ENCODE measurements at places on chromosomes 16 and 17.

DNA sequence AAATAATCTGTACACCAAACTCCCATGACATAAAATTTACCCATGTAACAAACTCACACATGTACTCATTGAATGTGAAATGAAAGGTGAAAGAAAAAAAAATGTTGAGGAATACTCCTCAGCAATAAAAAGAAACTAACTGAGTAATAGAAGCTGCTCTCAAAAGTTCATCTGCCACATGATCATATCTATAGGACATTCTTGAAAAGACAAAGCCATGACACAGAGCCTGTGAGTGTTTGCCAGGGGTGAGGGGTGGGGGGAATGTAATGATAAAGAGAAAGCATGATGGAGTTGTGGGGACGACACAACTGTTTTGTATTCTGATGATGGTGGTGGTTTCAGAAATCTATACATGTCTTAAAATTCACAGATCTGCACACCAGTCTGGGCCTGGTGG, 52.2 kb upstream of the TMC5 start:
- H3K4me3 ChIP-seq: no peak overlapping the region
- H3K27me3 ChIP-seq: peaks cover 2% of the 10 kb centered on the region
- no peak overlapping the region for H3K27ac ChIP-seq
- H3K4me1 ChIP-seq: no peaks in the 10 kb centered on the region
- H3K36me3 ChIP-seq: no peaks in the 10 kb centered on the region
- DNase-seq: no peak

GRCh38 chr17:77853191-77853977, 105.1 kb upstream of the TNRC6C start:
- H3K4me3 ChIP-seq: no peak overlapping the region
- no peak for DNase-seq
- H3K27me3 ChIP-seq: no peaks in the 10 kb centered on the region
- no peak overlapping the region for H3K27ac ChIP-seq
- H3K36me3 ChIP-seq: no peaks in the 10 kb centered on the region

DNA sequence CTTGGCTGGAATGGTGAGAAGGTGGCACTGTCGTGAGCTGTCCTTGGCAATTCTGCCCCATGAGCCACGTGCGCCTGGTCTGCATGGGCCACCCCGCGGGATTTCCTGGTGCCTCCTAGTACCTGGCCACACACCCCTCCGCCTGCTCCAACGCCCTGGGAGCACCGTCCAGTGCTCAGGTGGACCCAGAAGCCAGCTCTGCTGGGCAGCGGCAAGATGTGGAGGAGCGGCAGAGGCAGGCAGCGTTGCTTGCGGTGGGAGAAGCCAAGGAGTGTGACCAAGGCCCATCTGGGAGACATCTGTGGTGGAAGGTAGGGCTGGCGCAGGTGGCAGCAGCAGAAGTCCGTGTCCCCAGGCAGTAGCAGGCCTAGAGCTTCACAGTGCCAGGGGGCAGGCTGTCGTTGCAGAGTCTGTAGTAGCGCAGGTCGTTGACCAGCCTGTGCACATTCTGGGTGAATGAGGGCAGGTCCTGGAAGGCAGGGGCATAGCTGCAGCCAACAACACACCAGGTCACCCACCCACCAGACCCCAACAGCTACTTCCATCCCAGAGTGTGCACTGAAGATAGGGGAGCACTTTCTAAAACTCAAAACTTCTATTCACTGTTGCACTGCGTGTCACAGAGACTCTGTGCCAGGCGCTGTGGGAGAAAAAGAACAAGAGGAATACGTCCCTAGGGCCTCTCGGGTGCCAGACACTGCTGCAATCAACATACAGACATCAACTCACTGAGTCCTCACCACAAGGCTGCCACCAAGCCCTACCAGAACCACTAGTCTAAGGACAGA, 34.9 kb upstream of the GSG1L start:
- no peaks in the 10 kb centered on the region for H3K4me1 ChIP-seq
- H3K36me3 ChIP-seq: peaks cover 77% of the 10 kb centered on the region
- no peak overlapping the region for H3K27ac ChIP-seq

DNA sequence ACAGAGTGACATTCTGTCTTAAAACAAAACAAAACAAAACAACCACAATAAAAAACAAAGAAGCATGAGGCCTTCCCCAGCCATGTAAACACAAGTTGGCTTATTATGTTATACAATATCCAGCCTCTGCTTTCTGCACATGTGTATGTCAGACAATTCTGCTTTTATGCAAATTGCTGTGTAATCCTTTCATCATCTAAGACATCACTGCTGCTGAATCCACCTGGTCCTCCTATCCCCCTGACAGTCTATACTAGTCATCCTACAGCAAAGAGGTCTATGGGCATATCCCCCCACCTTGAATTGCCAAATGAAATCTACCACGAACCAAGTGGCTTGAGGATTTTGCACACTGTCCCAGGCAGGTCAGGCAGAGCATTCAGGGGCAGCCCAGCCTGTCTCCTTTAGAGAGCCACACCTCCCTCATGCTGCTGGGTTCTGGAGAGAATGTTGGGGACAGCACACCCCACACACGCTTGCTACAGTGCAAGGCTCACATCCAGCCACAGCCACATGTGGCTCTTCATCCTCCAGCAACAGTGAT, 339.6 kb upstream of the CDH5 start:
- no peaks in the 10 kb centered on the region for H3K36me3 ChIP-seq
- H3K27me3 ChIP-seq: no peaks in the 10 kb centered on the region
- no peak for DNase-seq
- H3K27ac ChIP-seq: no peak overlapping the region
- H3K4me3 ChIP-seq: no peak overlapping the region

All from CD4-positive, alpha-beta T cell (primary cell).